Gastrocnemius medialis (tissue), 4 donors: ENCODE measurements at places on chromosomes 3 and 15. TPM values are rescaled to one million over a fixed set of nuclear protein-coding genes. Genes with fewer than 3 reads are reported as not detected.

GRCh38 chr3:55286693-55287092 lies 200.4 kb downstream of the WNT5A start:
- no peak for DNase-seq

DNA sequence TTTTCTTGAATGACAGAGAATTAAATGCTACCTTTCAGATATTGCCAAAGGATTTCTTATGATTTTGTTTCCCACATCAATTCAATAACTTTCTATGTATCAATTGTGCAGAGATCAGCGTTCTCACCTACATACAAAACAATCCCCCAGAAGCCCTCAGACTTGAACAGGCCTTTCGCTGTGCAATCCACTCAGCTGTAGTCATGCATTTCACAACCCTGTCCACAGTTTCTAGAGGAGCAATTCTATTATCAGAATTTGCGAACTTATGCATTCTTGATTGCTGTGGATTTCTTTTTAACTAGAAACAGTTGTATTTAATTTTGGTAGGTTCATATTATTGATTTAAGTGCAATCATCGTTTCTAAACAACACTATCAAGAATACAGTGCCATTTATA lies 13.7 kb upstream of the ALCAM start:
- no peak for DNase-seq

C3orf20 gene
- not detected for total RNA-seq

GRCh38 chr15:70504988-70505387 lies 258.4 kb downstream of the UACA start:
- DNase-seq = no peak

GRCh38 chr3:27680517-27681246 lies 41.4 kb downstream of the EOMES start:
- no peak for DNase-seq

GRCh38 chr3:20683910-20684309 lies 497.9 kb upstream of the SGO1 start:
- DNase-seq = no peak

DNA sequence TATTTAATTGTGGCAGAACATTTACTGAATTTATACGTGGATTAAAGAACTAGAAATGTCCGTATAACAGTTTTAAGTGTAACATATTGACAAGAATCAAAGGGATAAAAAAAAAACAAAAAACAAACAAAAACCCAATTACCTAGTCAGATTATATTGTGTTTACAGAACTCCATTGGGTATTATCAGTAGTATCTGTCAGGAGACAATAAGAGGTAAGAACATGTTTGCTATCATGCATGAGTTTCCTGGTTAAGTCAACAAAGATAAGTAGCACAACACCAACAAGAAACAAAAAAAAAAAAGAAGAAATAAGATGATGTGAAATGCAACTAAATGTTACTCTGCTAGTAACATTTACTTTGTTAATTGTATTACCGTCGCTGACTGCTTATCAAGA lies 570.6 kb downstream of the ZBBX start:
- DNase-seq = no peak

GP5 gene
- total RNA-seq = 0.10 TPM

GRCh38 chr3:111070772-111071256 lies 802 bp upstream of the NECTIN3 start:
- no peak for DNase-seq

FAM98B gene
- total RNA-seq = 8.6 TPM

C15orf62 gene
- total RNA-seq = not detected

- DNase-seq = no peak
Measured at GRCh38 chr15:29924750-29925149, 102.5 kb upstream of the TJP1 start.

PLIN1 gene
- 17.9 TPM for total RNA-seq

SPTSSB gene
- total RNA-seq = not detected

STRIT1 gene
- total RNA-seq = 2,272 TPM

RBM5 gene
- 51.4 TPM for total RNA-seq

- no peak for DNase-seq
Measured at GRCh38 chr15:77717333-77717990, 84.8 kb upstream of the LINGO1 start.

- DNase-seq = no peak
Measured at GRCh38 chr3:141462176-141462859, 24.5 kb upstream of the RASA2 start.

DNA sequence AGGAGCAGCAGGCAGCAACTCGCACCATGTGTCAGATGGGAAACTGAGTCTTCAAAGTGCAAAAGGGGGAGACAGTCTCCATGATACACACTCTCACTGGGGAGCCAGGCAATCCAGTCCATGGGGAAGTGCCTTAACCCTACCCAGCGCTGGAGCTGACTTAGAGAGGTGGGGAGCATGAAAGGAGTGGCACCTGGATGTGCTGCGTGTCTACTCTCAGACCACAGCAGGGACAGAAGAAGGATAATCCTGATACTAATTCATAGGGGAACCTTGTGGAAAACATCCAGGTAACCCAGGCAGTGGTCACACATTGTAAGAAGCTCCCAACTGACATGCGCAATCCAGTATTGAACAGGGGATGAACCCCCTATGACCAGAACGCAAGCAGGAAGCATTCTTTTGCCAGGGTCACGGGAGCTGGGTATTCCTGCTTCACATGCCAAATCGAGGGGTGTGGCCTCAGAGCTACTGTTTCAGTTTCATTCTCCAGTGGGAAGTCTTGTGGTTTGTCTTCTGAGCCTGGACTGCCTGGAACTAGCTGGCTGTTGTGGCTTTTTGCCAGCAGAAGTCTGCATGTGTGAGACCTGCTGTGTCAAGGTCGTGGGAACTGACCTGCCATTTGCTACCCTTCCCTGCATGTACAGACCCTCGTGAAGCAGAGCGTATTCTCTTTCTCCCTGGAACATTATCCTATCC lies 367.6 kb upstream of the NDN start:
- DNase-seq = no peak

DNA sequence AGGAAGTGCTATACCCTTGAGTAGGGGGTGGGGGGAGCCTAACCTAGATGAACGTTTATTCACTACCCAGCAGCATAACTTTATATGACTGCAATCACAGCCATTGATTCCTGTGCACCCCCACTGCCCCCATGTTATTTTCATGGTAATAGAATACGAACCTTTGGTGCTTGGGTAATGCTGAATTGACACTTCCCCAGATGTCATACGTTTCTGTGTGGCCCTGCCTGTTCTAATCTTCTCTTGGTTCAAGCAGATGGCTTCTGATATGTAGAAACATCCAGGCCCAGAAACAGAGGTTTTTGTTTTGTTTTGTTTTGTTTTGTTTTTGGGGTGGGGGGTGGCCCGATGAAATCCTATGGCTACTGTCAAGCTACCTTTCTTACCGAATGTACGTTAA lies 237.9 kb upstream of the TOPAZ1 start:
- no peak for DNase-seq

TP63 gene
- total RNA-seq = 5.2 TPM

DNA sequence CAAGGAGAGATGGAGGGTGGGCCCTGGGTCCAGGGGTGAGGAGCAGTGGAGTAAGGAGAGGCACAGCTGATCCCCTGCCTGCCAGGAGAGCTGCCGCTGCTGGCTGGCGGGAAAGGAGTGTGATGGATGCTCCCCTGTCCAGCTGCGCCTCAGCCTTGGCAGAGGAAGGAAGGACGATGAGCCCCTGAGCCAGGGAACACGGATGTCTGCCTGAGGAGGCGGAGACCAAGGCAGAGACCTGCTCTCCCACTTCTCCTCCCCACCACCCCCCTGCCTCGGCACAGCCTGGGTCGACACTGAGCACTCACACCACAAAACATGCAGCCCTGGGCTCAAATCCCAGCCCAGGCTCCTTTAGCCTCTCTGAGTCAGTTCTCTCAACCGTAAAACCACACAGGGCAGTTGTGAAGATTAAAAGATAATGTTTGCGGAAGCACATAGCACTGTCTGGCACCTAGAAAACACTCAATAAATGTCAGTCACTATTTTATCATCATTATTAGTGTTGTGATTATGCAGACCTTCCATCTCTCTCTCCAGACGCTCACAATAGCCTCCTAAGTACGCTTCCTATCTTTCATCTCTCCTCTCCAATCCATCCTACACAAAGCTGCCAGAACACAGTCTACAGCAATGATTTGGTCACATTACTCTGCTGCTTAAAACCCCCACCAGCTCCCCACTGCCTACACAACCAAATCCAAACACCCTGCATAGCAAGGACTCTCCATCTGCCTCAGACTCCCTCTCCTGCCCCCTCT lies 52.2 kb downstream of the SEMA5B start:
- DNase-seq = no peak

DNA sequence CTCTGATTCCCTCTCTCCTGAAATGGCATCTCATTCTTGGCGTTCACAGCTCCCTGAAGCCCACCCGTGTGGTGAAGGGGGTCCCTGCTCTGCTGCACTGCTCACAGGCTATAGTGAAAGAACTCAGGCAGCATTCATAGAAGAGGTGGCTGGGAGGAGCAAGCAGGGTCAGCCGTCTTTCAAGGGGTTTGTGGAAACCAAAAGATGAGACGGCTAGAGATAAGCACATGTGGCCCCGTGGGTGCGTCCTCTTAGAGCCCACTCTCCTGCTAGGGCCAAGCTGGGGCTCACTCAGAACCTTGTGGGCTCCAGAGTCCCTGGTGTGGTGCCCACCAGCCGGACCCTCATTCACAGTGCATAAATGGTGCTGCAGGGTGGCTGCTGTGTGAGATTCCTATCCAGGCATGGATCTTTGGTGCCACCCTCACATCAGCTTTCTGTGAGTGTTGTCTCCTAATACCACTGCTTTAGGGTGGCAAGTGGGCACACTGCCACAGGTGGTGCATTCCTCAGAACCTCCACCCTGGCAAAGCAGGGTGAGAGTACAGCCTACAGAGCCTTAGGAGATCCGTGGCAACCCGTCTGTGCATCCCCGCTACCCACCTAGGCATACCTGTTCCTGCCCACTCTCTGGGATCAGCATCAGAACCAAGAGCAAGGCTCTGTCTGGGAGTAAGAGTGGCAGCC lies 11.2 kb upstream of the SEMA4B start:
- DNase-seq = no peak

- DNase-seq = no peak
Measured at GRCh38 chr3:37979541-37980461, 10.8 kb upstream of the VILL start.

DNA sequence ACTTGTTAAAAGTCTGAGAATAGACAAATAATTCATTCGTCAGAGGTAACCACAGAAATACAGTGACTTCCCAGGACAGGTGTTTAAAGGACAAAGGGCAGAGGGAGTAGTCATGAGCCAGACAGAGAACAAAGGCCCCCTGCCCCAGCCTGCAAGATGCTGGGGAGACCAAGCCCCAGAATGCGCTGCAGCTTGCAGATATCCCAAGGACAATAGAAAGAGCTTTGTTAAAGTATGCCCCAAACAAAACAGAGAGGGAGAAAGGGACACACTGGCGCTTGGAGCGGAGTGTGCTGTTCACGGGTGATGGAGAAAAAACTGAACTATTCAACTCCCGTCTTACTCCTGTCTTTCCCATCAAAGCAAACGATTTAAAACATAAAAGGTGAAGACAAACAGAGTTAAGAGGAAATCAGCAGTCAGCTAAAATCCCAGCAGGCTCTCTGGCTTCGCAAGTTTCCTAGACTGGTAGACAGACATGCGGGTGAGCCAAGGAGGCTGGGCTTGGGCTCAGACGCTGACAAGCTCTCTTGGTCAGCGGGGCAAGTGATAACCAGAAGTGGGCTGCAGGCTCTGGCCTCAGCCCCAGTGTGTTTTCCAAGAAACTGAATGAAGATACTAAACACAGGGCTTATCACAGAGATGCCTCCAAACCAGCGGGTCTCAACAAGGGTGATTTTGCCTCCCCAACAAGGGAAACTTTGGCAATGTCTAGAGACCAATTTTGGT lies 130.1 kb downstream of the UACA start:
- no peak for DNase-seq

GRCh38 chr3:108862865-108863798 lies 40.5 kb downstream of the TRAT1 start:
- DNase-seq = no peak

DNA sequence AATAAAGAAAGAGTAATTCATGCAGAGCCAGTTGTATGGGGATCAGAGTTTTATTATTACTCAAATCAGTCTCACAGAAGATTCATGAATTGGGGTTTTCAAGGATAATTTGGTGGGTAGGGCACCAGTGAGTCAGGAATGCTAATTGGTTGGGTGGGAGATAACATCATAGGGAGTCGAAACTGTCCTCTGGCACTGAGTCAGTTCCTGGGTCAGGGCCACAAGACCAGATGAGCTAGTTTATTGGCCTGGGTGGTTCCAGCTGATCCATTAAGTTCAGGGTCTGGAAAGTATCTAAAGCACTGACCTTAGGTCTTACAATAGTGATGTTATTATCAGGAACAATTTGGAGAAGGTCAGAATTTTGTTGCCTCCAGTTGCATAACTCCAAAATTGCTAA lies 998.6 kb upstream of the EPHA6 start:
- DNase-seq = no peak

MCF2L2 gene
- 0.36 TPM for total RNA-seq

GRCh38 chr15:69105451-69105985 lies 54.9 kb upstream of the GLCE start:
- DNase-seq = no peak
